Stimulated activated naive B cell treated with anti-CD40 and anti-IgM and Interleukin-4, amounts not matched to agents 10 μg/mL and 1 μg/mL and 100 μg/mL, for 72 hours (primary cell): ENCODE measurements at places on chromosomes 3 and 15.

GRCh38 chr3:179045719-179046402, 25.7 kb downstream of the ZMAT3 start:
- peak; percentile 36 for DNase-seq

DNA sequence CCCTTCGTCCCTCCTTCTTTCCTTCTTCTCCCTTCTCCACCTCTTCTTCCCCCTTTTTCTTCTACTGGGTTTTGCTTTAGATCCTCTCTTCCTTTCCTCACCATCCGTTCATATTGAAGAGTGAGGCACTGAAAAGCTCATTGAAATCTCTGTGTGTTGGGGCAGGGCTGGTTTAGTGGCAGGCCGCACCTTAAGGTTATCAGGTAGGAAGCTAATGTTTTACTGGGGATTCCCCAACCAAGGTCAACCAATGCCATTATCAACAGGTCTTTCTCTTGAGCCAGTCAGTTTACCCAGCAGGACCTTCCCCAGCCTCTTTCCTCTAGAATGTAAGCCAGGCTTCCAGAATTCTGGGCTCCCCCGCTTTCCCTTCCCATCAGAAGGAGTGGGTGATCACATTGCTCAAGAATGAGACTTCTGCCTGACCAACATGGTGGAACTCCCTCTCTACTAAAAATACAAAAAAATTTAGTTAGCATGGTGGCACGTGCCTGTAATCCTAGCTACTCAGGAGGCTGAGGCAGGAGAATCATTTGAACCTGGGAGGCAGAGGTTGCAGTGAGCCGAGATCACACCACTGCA, 11.5 kb upstream of the VPS8 start:
- DNase-seq: no peak

GRCh38 chr15:99305761-99306505, 54.7 kb downstream of the LRRC28 start:
- DNase-seq: no peak

- DNase-seq: no peak
Measured at GRCh38 chr3:109685084-109686079, 348.0 kb upstream of the DPPA4 start.

GRCh38 chr3:117131259-117131658, 421.7 kb downstream of the TUSC7 start:
- no peak for DNase-seq

- no peak for DNase-seq
Measured at GRCh38 chr15:78265752-78266224, 1.4 kb downstream of the DNAJA4 start.

DNA sequence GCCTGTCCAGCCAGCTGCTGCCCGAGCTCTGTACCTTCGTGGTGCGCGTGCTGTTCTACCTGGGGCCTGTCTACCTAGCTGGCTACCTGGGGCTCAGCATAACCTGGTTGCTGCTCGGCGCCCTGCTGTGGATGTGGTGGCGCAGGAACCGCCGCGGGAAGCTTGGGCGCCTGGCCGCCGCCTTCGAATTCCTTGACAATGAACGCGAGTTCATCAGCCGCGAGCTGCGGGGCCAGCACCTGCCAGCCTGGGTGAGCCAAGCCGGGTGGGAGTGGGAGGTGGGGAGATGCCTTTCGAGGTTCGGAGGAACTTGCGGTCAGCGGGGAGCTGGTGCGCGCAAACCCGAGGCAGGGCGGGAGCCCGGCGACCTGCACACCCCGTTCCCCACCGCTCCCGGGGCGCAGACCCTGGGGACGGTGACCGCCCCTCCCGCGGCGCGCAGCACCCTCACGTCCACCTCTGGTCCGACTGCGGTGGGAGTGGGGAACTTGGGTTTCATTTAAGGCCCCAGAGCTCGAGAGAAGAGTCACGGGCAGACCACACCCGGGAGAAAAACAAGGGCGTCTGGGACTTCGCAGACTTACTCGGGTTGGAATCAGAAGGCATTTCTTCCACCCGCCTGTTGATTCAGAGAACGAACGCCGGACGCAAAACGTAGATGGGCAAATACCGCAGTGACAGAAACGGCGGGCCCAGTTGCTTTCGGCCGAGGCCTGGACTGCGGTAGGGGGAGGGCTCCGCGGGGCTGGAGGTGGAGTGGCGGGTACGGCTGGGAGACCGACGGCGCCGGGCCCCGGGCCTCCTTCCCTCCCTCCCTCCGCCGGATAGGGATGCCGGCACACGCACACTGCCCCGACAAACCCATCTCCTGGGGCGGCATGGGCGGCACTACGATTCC, 708 bp downstream of the ESYT3 start:
- no peak for DNase-seq

DNA sequence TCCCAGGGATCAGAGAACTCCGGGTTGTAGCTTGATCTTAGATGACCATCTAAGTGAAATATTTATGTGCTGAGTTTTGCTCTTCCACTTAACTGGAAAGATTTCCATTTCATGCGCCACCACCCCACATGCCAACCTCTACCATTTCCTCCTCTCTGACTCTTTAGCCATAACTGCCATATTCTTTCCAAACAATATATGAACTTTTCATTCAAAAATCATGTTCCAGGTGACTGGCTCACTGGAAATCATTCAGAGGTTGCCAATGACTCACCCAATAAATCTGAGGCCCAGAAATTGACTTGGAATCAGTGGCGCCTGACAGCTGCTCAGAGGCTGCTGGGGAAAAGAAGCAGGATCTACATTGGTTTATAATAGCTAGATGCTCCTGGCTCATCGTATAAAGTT, 31.6 kb upstream of the FAM174B start:
- DNase-seq: no peak

DNA sequence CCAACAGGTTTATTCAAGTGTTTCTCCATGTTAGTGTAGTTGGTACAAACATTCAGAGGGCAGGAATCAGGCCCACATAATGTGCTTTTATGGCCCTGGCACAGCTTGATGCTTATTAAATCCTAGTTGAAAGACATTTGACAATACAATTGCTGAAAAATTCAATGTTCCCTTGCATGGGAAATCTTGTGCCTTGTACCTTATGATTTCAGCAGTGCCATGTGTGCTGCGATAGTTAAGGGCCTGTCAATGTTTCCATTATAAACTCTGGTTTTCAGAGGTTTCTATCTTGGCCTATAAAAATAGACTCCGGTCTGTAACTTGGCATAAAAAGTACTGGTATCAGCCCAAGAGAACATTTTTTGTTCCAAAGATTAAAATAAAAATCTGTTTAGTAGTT, 207.2 kb downstream of the TBC1D5 start:
- no peak for DNase-seq

DNA sequence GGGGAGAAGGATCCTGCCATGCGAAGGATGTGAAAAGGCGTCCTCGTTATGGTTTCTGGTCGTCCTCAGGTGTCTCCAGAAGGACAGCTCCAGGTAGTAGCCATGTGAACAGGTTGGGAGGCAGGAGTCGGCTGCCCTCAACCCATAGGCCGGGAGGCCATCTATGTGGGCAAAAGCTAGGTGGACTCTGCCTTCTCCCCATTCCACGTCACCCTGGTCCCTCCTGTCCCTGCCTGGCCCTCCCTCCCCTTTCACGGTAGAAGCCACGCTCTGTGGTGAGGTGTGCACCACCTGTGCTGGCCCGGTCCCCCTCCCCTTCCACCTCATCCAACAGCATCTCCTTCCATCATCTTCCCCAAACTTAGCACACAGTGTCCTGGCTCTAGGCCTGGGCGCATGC, 16.3 kb downstream of the ITIH3 start:
- DNase-seq: no peak

DNA sequence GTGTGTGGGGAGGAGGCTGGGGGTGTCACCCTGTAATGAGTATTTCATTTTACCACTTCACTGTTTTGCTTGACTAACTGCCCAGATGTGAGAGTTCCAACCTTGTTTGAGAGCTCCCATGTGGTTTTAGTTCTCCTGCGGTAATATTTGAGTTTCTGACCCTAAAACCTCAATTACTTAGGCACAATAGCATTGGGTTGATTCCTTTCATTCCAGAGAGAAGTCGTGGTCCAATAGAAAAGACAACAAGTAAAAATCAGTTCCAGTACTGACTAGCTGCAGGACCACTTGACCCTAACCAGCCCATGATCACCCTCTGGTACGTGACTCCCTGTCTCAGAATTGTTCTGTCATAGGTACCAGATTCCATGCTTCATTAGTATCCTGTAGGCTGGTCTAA, 630.4 kb downstream of the CADM2 start:
- DNase-seq: no peak

GRCh38 chr15:64699751-64700388, 75.5 kb downstream of the RBPMS2 start:
- DNase-seq: no peak

GRCh38 chr3:30440147-30440604, 166.2 kb upstream of the TGFBR2 start:
- no peak for DNase-seq

- DNase-seq: no peak
Measured at GRCh38 chr3:114333180-114333922, 39.5 kb downstream of the TIGIT start.

DNA sequence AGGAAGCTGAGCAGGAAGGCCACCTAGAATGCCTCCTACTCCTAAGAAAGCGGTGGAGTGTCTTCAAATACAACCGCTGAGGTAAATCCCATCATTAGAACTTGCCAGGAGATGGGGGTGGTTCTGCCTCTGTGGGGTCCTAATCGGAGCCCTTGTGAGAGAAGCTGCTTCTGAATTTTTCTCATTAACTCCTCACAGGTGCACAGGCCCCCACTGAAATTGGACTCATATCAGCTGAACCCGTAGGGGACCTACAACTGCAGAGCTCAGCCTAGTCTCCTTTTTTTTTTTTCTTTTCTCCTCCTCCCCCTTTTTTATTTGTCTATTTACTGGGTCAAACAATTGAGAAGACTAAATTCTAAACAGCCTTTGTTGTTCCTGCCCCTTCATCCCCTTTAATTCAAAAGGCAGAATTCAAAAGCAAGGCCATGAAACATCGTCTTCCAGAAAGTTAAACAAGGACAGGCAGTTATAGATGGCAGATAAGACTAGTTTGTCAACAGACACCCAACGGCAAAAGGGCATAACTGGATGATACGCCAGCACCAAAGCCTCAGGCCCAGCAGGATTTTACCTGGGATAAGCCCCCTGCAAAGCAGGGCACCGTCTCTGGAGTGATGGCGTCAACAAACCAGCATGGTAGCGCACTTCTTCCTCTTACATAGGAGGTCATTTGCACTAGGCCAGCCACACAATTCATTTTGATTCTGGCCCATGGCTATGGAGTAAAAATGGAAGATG, 213.7 kb upstream of the HES1 start:
- DNase-seq: no peak

DNA sequence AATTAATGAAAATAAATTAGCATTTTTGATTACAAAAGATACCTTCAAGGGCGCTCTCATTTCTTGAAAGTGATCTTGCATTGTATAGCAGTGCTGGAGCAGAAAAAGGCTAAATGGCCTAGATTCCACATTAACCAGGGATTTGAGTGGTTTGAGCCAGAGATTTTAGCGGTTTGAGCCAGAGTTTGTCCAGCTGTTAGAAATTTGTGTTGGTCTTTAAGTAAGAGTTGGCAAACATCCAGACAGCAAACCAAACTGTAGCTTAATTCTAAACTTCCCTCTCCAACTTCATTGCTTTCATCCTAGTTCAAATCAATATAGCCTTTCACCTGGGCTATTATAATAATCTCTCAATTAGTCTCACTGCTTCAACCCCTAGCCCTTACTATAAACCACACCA, 351.7 kb downstream of the IGSF11 start:
- no peak for DNase-seq

GRCh38 chr3:41131224-41131623, 68.1 kb upstream of the CTNNB1 start:
- no peak for DNase-seq

GRCh38 chr15:47750030-47750739, 32.9 kb downstream of the SEMA6D start:
- no peak for DNase-seq

- DNase-seq: no peak
Measured at GRCh38 chr3:42508562-42508961, 6.1 kb downstream of the VIPR1 start.

DNA sequence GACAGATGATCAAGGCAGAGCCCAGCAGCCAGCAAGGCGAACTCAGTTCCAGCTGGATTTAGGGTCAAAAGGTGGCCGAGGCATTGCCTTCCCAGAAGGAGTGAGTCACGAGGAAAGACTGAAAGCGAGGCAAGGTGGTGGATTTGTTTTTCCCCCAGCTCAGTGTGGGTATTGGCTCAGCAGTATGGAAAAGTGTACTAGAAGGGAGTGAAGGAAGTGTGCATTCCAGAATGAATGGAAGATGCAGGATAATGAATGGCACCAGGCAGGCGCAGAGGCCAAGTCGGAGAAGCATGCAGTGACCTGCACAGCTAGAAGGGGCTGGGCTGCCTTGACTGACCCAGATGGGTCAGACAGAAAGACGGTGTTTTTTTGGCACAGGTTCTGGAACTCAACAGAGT, 46.3 kb downstream of the FOXP1 start:
- DNase-seq: no peak

DNA sequence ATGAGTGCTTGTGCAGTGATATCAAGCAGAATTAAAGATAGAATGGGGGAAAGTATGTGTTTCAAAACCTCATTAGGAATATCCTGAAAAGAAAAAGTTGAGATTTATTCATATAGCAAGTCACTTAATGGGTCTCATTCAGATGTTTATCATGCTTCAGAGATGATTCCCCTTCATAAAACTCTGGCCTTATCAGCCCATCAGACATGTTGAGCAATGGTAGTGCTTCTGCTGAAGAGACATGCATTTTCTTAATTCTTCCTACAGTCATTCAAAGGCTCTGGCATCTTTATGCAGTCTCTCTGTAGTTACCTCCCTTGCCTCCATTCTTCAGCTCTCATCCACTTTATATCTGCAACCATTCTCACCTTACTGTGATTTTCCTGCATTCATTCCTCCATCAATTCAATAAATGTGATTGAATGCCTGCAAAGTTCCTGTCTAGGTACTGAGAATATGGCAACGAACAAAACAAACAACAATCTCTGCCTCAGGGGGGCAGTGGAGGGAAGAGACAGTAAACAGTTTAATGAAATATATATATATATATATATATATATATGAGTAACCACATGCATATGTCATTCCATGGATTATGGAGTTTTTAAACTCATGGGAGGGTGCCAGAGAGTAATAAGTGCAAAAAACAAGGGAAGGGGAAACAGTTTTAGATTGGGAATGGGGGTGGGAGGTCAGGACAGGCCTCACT, 138.5 kb downstream of the NECTIN3 start:
- DNase-seq: no peak

- DNase-seq: no peak
Measured at GRCh38 chr15:100152463-100152862, 189.3 kb downstream of the ADAMTS17 start.

- no peak for DNase-seq
Measured at GRCh38 chr3:175073219-175073905, 214.2 kb downstream of the NAALADL2 start.

GRCh38 chr3:11508346-11509172, 135.2 kb downstream of the VGLL4 start:
- no peak for DNase-seq

- no peak for DNase-seq
Measured at GRCh38 chr3:194739498-194740284, 54.0 kb downstream of the FAM43A start.

GRCh38 chr3:184255291-184256039, 5.9 kb downstream of the CAMK2N2 start:
- no peak for DNase-seq

DNA sequence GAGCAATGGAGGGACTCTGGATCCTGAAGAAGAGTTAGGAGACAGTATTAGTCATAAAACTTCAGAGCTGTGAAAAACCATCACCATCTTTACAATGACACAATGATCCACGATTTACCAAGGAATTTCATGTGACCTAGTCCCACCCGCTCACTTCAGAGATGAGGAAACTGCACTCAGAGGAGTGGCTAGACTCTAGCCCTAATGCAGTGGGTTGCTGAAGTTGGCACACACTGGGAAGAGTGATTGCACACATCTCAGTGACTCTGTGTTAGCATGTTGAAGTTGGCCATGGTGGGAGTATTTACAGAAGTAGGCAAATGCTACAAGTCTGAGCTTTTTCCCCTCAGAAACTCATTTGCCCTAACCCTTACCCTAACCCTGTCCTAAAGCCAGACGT, 35.2 kb upstream of the SPATA12 start:
- no peak for DNase-seq
